ENCODE measurements at places on chromosomes 6 and 20.

GRCh38 chr6:127347178-127347577, 3.8 kb upstream of the ECHDC1 start:
- DNase-seq, result no peak

DNA sequence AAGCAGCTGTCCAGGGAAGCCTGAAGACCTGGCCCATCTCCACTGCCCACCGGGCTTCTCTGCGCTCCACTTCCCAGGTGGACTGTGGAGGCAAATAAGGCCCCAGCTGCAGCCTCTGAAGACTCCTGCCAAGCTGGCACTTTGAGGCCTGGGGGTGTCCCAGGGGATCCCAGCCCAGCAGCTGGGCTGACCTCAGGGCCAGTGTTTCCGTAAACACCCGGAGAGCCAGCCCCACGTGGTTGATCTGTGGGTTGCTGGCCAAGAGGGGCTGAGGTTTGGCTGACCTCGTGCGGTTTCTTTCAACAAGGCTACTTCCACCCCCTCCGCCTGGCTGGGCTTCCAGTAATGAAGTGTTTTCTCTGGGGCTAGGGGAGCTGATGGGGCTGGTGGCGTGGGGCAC, 12.4 kb upstream of the CCN5 start:
- no peak for DNase-seq

GRCh38 chr20:8148501-8148900, 16.4 kb downstream of the PLCB1 start:
- DNase-seq, result no peak

- no peak for DNase-seq
These were observed 528.9 kb downstream of the MAFB start for GRCh38 chr20:40160097-40160550.

DNA sequence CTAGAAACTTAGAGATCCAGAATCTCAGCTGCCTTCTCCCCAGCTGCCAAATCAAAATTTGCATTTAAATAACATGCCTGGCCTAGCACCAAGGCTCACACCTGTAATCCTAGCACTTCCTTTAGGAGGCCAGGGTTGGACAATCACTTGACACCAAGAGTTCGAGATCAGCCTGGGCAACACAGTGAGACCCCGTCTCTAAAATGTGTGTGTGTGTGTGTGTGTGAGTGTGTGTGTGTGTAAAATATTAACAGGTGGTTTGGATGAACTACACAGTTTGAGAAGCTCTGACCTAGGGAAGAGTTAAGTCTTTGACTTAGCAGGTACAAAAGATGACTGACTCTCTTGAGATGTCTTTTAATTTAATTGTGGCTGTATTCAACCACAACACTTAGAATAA, 20.2 kb upstream of the CD2AP start:
- DNase-seq, result no peak

- no peak for DNase-seq
These were observed 1.3 kb upstream of the CDKN1A start for GRCh38 chr6:36677059-36677749.

GRCh38 chr6:26502165-26502564, 2.1 kb downstream of the BTN1A1 start:
- no peak for DNase-seq

DNA sequence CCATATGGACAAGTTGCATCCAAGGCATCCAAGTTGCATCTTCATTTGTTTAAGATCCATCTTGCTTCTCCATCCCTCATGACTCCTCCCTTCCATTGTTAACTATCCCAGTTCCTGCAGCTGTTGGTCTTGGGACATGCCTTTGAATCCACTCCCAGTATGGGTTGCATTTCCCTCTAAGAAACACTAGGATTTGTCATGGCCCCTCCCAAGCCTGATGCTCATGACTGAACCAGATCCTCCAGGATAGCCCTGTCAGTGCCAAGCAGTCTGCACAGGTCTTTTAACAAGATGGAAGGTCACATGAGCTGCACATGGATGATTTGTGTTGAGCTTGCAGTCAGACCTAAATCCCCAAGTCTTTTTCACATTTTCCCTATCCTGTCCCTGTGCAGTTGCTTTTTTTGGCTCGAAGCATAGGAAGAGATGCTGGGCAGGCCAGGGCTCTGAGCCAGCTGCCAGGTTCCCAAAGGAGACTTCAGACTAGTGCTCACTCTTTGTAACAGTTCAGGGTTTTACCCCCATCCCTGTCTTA, 4.2 kb downstream of the PPP2R5D start:
- no peak for DNase-seq

GRCh38 chr20:14334306-14334930, 3.0 kb downstream of the FLRT3 start:
- DNase-seq, result no peak

DNA sequence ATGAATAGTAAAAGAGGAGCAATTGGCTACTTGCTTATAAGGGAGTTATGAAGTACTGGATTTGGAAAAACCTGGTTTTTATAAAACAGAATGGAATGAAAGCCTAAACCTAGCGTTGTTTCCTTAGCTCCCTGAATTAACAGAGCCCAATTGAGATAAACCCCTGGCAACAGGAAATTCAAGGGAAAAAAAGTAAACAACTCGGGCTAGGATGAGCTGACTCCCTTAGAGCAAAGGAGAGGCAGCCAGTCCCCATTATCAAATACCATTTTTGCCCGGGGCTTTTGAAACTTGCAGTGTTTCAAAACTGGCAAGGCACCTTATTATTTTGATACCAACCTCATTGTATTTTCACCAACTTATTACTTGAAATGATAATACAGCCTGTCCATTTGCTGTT, 587.5 kb downstream of the CD109 start:
- DNase-seq, result no peak

DNA sequence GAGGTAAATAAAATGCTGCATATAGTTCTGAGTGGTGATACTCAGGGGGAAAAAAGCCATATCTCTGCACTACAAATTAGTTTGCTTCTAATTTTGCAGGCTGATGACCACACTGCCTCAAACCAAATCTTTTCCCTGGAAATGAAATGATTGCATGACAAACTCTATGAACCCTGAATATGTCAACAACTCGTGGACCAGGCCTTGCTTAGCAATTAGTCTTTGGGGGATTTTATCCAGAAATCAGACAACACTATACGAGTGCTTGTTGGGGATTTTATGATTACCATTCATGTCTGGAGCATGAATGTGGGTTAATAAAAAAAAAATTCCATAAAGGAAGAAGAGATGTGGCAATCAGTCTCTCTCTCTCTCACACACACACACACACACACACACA, 42.0 kb downstream of the SOBP start:
- DNase-seq, result no peak

DNA sequence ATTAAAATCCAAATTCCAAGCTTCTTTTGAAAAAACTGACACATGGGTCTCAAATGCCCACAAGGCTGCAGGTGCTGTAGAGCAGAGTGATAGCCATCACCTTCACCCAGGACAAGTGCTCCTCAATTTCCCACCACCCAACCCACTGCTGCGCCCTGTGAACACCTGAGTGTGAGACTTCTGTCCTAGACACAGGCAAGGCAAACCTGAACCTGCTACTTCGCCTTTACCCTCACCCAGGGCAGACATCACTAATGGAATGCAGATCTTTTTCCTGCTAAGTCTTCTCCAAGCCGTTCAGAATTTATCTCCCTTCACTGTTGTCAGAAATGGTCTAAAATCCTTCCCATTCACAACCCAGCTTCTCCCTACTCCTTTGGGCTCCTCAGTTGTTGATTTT, 65.9 kb downstream of the PREX1 start:
- no peak for DNase-seq

- no peak for DNase-seq
These were observed 163.0 kb downstream of the EYA4 start for GRCh38 chr6:133404151-133404550.

GRCh38 chr6:36039112-36039511, 11.5 kb downstream of the MAPK14 start:
- no peak for DNase-seq

GRCh38 chr6:10759884-10760329, 12.3 kb downstream of the TMEM14B start:
- no peak for DNase-seq

DNA sequence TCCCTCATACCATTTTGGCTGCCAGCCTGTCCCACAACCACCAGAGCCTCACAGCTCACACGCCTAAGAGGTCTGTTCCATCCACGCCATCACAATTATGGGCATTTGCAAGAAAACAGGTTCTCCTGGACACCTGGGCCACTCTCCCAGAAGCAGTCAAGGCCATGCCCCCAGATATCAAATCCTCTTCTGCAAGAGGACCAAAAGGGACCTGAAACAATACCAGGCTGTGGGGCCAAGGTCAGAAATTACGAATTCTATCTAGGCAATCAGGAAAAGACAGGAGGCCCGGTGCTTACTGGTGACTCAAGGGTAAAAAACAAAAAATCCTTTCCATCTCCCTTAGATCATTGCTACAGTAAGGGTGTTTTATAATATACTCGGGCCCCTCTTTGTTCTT, 69.8 kb downstream of the ZMYND8 start:
- DNase-seq, result no peak

- DNase-seq, result no peak
These were observed 76.3 kb downstream of the FARS2 start for GRCh38 chr6:5337573-5337972.

DNA sequence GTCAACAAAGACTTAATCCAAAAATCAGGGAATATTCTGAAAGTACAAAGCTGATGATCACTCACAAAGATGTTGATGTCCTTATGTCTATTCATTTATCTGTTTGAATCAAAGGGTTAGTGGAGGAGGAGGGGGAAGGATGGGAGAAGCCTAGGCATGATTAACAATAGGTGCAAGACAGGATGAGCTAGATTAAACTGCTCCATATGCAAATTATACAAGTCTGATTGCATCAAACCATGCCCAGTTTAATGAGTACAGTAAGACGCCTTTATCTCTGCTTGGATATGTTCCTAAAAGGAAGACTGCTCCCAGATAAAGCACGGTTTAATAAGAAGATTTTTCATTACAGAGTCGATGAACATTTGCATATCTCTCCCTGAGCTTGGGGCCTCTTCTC, 626.4 kb upstream of the NOX3 start:
- no peak for DNase-seq

- DNase-seq, result no peak
These were observed 52.0 kb downstream of the FRK start for GRCh38 chr6:116008470-116009243.

DNA sequence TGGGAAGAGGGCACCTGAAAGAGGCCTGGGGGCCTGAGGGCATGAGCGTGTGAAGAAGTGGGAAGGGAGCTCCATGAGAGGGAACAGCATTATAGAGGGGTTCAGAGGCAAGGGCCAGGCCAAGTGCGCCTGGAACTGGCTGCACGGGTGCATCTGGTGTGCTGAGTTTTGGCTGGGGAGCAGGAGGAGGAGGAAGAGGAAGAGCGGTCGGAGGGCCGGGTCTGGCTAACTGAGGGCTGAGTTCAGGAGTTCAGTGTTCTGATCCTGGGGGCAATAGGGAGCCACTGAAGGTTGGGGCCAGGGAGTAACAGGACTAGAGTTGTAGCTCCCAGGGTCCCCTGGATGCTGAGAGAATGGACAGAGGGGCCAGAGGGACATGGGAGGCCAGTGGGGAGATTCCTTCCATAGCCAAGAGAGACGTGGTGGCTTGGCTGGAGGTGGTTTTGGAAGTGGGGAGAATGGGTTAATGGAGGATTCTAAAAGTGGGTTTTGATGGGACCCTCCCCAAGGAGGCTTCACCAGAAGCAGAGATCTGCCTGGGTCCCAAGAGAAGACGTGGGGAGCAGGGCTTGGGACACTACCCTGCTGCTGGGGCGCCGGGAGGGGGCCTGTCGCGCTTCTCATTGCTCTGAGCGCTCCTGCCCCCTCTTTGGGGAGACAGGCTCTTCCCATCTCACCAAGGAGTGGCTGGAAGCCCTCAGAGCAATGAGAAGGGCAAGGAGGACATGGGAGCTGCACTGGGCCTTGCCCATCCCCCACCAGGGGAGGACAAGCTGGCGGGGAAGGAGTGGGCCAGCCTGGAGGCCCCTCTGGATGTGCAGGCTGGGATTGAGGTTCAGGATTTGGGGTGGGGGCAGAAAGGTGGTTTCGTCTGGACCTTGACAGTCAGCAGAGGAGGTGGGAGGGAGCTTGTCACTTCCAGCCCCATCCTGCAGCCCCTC, 28.7 kb downstream of the ZBP1 start:
- DNase-seq, result no peak

DNA sequence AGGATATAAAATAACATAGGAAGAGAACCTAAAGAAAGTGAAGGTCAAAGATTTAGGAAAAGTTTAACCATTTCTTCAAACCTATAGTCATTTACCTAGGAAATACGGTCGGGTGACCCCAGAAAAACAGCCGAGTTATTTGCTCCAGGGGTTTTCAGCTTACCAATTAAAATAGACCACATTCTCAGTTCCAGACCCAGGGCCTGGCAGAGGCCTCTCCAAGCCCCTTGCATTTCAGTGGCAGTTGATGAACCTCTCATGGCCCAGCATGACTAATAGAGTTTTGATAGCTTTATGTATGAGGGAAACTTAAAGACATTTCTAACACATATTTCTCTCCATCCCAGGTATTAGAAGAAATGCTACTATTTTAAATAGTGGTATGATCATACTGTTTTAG, 113.5 kb downstream of the OGFRL1 start:
- DNase-seq, result no peak

DNA sequence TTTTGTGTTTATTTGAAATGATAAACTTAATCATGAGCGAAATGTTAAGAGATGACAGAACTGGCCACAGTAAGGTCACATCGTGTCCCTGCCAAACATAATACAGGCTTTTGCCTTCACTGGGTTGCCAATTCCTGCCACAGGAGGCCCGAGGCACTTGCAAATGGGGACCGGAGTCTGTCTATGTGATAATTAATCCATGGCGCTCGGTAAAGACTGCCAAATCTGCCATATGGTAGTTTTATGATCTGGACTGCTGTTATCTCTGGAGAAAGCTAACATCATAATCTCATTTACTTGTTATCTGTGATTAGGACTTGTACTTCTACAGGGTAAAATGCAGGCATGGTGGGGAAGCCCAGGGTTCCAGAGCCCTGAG, 170.5 kb upstream of the TSHZ2 start:
- DNase-seq, result no peak

DNA sequence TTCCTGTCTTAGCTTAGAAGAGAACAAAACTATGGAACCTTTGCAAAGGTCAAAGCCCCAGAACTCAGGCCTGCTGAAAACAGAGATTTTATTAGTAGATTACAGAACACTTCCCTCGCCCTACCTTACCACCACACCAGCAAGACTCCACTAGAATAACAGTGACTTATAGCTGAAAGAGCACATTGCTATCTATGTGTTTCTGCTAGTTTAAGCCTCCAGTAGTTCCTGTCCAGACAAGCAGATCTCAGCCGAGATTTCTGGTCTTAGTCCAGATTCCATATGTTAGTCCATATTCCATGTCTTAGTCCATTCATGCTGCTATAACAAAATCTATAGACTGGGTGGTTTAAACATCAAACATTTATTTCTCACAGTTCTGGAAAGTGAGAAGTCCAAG, 412.3 kb upstream of the ID4 start:
- DNase-seq, result no peak

- no peak for DNase-seq
These were observed 78.8 kb upstream of the ZNFX1 start for GRCh38 chr20:49356676-49357075.

GRCh38 chr6:112764377-112764776, 417.2 kb downstream of the RFPL4B start:
- no peak for DNase-seq

DNA sequence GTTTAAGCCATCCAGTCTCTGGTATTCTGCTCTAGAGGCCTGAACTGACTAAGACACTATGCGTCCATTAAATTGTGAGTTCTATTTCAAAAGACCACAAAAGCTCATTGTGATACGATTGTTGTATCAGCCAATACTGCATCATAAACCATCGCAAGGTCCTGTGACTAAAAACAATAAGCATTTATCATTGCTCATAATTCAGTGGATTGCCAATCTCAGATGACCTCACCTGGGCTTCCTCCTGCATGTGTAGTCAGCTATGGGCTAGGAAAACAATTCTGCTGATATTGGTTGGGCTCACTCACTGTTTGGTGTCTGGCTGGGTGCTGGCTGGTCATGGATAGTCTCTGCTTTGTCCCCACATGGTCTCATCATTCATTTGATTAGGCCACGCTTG, 592.7 kb upstream of the BTBD3 start:
- no peak for DNase-seq
